Activated CD4-positive, alpha-beta T cell treated with anti-CD3 and anti-CD28 coated beads, Interleukin-2, amount 50 U/mL, for 4 hours (primary cell): ENCODE measurements at places on chromosomes 2 and 18.

GRCh38 chr2:174516501-174517378 lies 29.9 kb upstream of the GPR155 start:
- DNase-seq, result no peak

- no peak for DNase-seq
Measured at GRCh38 chr2:200814276-200814815, 2.6 kb downstream of the BZW1 start.

- DNase-seq, result no peak
Measured at GRCh38 chr2:63189026-63189425, 138.4 kb downstream of the OTX1 start.

GRCh38 chr2:208999911-209000310 lies 423.9 kb upstream of the MAP2 start:
- no peak for DNase-seq

DNA sequence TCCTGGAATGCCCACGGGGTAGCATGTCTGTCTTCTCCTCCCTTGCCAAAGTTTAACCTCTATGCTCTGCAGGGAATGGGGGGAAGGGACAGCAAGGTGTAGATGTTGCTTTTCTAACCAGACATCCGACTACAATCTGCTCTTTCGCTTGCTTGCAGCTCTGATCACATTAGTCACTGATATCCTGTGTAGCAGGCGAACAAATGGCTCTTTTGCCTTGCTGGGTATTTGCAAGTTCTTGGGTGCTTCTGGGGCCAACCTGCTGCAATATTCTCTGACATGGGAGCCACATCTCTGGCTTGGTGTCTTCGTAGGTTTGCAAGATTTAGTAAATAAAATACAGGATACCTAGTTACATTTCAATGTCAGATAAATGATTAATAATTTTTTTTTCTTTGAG lies 190.0 kb downstream of the ASB1 start:
- DNase-seq, result no peak

GRCh38 chr2:109208951-109209335 lies 79.9 kb downstream of the SH3RF3 start:
- DNase-seq, result no peak

GRCh38 chr2:49260979-49261538 lies 106.7 kb upstream of the FSHR start:
- DNase-seq, result no peak

- no peak for DNase-seq
Measured at GRCh38 chr18:46242183-46242582, 138.0 kb downstream of the HAUS1 start.

DNA sequence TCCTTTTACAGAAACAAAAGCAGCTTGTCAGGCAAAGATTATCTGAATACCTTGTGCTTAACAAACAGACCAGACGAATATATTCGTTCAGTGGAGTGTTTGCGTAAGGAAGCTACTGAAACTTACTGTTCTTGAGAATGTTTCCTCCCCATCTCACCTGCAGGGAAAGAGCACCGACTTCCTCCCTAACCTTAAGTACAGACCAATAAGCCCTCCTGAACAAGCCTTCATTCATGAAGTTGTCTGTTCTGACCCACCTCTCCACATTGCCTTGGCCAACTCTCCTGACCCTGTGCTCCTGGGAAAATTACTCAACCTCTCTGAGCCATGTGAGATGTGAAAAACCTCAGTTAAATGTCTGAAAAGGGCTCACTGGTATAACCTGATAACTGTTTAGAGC lies 35.2 kb downstream of the STK39 start:
- DNase-seq, result no peak

DNA sequence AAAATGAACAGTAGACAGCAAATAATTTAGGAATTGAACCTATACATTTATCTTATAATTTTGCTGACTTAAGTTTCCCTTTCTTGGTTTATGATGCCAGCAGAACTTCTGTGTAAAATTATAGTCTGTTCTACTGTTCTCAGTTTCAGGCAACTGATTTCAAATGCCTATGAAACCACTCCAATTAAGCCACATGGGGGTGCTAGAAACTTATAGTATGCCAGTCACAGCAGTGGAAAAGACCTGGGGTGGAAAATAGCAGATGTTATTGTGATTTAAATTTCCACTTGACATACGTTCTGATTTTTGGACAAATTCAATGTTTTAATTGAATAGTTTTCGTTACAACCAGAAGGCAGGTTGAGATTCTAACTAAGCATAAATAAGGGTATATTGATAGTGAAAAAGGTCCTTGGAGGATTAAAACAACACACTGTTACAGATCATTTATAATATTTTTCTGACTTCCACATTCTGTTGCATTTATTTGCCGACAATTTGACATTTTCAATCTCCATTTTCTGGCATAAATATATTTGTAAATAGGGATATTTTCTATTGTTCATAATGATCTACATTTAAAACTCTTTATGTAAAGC lies 61.4 kb downstream of the CPS1 start:
- DNase-seq, result no peak

GRCh38 chr2:13822365-13822764 lies 810.2 kb upstream of the LRATD1 start:
- no peak for DNase-seq

GRCh38 chr2:121695171-121695451 lies 41.6 kb downstream of the NIFK start:
- no peak for DNase-seq

GRCh38 chr2:240256704-240257637 lies 116.5 kb upstream of the OTOS start:
- DNase-seq, result no peak

GRCh38 chr2:201882353-201883090 lies 76.2 kb downstream of the CDK15 start:
- DNase-seq, result no peak

DNA sequence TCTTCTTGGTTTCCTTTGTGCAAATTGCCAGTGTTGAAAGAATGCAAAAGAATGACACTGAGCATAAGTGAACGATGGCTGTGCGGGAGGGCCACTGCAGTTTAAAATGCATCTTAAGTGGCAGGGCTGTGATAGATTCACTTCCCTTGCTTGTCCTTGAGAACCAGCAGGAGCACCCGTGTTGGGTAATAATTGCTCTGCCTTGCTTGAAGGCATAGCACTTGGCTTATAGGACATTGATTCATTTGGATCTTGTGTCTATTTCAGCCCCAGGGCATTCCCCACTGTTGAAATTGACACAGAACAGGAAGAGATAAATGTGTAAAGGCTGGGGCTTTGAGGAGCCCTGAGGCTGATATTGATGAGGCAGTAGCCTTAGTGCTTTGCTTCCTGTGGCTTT lies 1003.7 kb upstream of the GYPC start:
- DNase-seq, result no peak

GRCh38 chr2:154882725-154883124 lies 184.2 kb downstream of the KCNJ3 start:
- DNase-seq, result no peak

- no peak for DNase-seq
Measured at GRCh38 chr2:96254571-96254970, 11.2 kb downstream of the TMEM127 start.

DNA sequence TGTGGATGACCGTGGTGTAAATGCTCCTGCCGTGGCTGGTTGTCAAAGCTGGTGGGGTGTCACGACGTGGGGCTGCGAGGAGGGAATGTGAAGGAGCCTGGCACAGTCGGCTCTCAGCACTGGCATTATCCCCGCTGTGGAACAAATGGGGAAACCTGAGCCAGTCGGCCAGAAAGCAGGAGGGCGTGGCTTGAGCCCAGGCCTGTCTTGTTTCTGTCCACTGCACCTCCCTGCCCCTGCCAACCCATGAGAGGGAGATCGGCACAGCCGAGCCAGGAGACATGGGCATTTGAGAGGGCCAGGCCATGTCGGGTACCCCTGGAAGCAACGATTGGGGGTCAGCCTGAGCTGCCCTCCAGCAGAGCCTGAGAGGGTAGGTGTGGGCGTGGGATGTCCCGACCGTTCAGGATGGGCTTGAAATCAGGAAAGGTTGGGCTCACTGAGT lies 44.5 kb downstream of the PDIA6 start:
- no peak for DNase-seq

- no peak for DNase-seq
Measured at GRCh38 chr18:13546638-13547037, 179.7 kb downstream of the FAM210A start.

- DNase-seq, result no peak
Measured at GRCh38 chr2:197156771-197157170, 153.8 kb downstream of the ANKRD44 start.

DNA sequence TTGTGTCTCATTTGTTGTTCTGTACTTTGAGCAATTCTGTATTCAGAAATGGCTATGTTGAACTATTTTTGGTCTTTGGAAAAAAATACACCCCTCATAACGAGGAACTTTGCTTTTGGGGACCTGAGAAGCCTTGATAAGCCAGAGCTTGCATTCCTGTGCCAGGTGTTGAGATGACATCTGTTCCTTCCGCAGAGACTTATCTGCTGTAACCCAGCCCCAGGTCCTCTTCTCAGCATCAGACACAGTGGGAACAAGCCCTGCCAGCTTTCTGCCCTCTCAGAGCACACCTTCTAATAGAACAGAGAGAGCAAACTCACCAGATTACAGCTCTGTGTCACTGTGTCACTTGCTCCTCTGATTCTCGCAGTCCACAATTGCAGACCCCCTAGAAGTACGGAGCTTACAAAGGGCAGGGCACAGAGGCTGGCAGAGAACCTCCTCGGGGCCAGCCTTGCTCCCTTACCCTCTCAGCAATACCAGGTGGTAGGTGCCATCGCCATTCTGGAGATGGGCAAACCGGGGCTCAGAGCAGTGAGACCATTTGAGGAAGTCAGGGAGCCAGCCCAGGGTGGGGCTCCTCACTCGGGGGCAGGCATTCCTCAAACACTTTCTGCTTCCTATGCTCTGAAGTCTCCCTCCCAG lies 97.4 kb downstream of the DDX1 start:
- DNase-seq, result no peak

DNA sequence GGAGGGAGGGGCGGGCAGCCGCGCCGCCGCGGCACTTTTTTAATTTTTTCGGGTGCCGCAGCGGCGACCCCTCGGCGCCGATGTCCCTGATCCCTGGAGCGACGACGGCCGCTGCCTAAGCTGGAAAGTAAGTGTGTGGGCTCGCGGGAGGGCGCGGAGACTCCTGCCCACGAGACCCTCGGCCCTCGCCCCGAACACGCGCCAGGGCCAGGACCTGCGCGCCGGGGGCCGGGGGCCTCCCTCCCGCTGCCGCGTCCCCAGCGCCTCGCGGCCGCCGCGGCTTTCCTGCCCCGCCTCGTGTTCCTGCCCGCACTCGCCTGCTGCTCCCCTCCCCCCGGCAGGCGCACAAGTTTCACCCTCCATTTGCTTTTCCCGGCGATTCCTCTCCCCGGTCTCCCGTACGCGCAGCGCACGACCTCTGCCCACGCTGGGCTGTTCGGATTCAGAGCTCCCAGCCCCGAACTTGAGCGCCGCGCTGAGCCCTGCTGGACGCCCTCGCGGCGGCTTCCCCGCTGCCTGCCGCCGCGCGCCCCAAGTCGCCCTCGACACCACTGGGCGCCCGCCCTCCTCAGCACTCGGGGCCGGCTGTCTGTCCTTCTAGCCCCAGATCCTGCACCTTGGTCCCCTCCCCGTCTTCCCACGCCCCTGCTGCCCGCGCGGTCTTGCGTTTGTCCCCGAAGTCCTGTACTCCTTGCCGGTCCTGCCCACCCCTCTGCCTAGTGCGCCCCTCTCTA lies 507 bp downstream of the PKP4 start:
- DNase-seq, result peak; percentile 30

DNA sequence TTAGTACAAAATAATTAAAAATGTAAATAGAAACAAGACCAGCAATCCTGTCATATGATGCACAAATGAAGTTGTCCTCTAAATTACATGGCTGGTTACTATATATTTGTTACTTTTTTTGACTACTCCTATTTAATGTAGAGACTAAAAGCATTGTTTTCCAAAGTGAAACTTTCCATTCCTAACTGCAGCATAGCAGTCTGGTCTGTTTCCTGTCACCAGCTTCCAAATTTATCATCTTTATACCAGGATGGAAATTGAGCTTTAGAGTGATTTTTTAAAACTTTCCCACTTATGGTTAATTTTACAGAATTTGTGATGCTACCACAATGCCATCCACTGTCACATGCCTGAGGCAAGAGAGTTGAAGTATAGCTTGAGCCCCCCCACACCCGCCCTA lies 33.5 kb upstream of the RAB27B start:
- no peak for DNase-seq
